OCI-LY7 (cell line): ENCODE measurements at places on chromosomes 6 and 20.

GRCh38 chr6:79034865-79035264 is 43.2 kb downstream of the PHIP start:
- no peak for DNase-seq

GRCh38 chr20:64196309-64196708 is 32.1 kb downstream of the MYT1 start:
- DNase-seq: no peak

GRCh38 chr6:12813321-12813720 is 96.8 kb downstream of the PHACTR1 start:
- no peak for DNase-seq

DNA sequence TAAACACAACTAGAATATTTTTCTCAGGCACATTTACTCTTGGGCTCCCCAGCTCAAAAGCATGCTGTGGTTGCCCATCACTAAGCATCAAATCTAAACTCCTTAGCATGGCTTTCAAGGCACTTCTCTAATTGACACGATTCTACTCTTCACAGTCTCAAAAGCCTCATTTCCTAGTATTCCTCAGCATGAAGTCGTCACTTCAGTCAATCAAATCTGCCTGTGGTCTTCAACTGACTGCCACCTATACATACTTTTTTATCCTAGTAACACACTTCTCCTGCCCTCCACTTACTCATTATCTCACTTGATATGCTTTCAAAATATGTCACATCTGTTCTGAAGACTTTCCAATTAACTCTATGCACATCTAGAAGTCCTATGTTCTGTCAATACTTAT is 110.3 kb downstream of the TBC1D32 start:
- DNase-seq: no peak

DNA sequence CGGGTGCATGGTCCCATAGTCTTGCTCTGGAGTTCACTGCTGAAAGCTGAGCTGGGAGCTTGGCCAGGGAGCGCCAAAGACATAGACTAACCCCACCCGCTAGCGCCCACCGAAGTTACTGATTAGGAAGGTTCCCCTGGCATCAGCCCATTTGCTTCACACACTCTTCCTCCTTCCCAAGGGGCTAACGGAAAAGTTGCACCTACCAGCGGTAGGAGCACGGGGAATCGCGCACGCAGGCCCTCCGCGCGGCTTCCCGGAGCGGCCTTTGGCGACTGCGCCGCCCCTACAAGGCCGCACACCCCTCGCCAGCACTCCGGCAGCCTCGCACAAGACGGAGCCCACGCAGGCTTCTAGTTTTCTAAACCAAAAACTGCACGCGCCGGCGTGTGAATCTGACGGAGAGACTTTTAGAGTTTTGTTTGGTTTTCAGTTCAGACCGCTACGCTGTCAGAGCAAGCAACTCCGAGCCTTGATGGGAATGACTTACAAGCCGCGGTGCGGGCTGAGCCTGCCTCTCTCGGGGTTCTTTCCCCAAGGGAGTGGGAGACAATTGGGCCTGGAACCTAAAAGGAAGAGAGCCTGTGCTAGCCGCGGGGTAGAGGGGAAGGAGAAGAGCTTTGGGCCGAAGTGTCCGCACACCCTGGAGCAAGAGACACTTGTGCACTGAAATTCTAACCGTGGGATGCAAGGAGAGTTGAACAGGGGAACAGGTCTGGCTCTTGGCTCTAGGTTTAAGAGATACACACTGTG is 891 bp upstream of the POU3F2 start:
- DNase-seq: no peak

- DNase-seq: no peak
Measured at GRCh38 chr6:15263780-15264374, 18.0 kb downstream of the JARID2 start.

DNA sequence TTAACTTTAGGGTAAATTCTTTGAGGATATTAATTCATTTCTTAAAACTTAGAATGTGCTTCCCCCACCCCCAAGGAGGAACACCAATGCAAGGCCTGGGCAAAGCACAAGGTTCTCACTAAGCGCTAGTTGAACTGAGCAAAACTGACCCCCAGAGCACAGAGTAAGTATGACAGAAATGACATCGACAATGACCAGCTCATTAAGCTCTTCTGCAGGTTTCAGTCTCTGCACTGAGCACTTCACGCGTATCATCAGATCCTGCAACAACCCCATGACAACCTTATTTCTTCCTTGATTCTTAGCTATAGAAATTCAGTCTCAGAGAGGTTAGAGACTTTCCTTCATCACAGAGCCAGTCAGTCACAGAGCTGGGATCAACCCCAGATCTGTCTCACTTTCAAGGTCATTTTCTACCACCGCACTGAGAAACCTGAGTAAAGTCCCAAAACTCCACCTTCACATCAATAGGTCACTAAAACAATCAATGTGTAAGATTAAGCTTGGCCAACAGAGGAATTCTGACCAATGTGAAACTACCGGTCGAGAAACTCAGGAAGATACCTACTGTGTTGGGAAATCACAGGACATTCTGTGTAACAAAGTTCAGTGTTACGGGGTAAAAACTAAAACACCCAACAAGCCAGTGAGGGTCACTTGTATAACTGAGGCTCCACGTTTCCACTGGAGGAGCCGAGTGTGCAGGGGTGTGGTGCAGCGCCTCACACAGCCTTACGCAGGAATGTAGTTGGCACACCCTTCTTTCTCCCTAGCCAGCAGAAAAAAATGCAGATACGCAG is 129.0 kb upstream of the FOXQ1 start:
- no peak for DNase-seq
